ENCODE measurements at places on chromosomes 3 and 15.

DNA sequence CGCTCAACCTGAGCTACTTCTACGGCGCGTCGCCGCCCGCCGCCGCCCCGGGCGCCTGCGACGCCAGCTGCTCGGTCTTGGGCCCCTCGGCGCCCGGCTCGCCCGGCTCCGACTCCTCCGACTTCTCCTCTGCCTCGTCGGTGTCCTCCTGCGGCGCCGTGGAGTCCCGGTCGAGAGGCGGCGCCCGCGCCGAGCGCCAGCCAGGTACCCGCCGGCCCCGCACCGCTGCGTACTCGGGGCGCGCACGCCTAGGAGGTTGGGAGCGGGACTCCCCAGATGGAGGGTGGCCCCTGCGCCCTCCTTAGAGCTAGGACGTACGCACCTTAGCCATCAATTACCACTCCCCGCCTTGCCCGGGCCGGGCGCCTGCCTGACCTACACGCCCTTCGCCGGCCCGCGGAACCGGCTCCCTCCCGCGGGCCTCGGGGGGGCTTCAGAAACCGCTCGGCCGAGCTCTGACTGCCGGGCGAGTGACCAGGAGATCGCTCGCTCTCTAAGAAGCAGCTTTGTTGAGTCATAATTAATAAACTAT is 466 bp downstream of the NFKBIZ start:
- no peaks in the 10 kb centered on the region for H3K27me3 ChIP-seq
- peaks cover 16% of the 10 kb centered on the region for H3K36me3 ChIP-seq
- H3K27ac ChIP-seq, result peak overlapping the region; percentile 100
- peak overlapping the region; percentile 94 for H3K4me3 ChIP-seq
- peak; percentile 54 for DNase-seq
- peaks cover 57% of the 10 kb centered on the region for H3K4me1 ChIP-seq

DNA sequence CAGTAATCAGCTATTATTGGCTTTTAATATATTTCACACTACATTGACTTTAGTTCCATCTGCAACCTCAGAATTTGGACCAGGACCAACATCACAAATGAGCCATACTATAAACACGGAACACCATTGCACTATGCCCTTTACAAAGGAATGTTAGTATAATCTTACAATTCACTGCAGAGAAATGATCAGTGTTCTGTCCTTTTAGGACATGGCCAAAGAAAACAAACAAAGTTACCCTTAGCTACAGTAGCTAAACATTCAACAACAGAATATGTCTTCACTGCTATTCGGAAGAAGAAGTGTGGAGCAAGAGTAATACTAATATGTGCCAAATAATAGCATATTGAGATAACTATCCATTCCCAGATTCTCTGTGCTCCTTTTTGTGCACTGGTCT is 90.4 kb downstream of the NAALADL2 start:
- no peaks in the 10 kb centered on the region for H3K4me1 ChIP-seq
- no peak for DNase-seq
- H3K4me3 ChIP-seq, result no peak overlapping the region
- no peaks in the 10 kb centered on the region for H3K27me3 ChIP-seq
- no peaks in the 10 kb centered on the region for H3K36me3 ChIP-seq

DNA sequence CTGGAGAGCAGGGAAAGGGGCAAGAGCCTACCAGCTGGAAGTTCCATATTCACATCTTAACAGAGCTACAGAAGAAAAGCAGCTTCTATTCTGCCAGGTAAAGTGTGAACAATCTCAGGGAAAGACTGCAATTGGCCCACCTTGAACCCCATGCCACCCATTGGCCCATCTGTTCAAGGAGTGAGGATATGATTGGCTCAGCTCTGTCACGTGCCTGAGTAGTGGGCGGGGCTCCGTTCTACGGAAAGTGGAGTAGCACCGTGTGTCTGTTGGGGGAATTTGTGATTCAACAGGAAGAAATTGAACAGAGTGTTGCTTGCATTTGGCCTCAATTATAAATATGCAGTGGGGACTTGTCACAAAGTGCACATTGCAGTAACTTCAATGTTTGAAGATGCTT is 81.8 kb downstream of the MINAR1 start:
- no peak overlapping the region for H3K4me3 ChIP-seq
- H3K36me3 ChIP-seq, result no peaks in the 10 kb centered on the region
- peaks cover 12% of the 10 kb centered on the region for H3K27me3 ChIP-seq
- H3K4me1 ChIP-seq, result no peaks in the 10 kb centered on the region
- no peak for DNase-seq
- no peak overlapping the region for H3K27ac ChIP-seq

GRCh38 chr15:29924750-29925149 is 102.5 kb upstream of the TJP1 start:
- H3K27ac ChIP-seq, result peak overlapping the region; percentile 36
- peaks cover 10% of the 10 kb centered on the region for H3K4me1 ChIP-seq
- H3K36me3 ChIP-seq, result no peaks in the 10 kb centered on the region
- no peak overlapping the region for H3K4me3 ChIP-seq

DNA sequence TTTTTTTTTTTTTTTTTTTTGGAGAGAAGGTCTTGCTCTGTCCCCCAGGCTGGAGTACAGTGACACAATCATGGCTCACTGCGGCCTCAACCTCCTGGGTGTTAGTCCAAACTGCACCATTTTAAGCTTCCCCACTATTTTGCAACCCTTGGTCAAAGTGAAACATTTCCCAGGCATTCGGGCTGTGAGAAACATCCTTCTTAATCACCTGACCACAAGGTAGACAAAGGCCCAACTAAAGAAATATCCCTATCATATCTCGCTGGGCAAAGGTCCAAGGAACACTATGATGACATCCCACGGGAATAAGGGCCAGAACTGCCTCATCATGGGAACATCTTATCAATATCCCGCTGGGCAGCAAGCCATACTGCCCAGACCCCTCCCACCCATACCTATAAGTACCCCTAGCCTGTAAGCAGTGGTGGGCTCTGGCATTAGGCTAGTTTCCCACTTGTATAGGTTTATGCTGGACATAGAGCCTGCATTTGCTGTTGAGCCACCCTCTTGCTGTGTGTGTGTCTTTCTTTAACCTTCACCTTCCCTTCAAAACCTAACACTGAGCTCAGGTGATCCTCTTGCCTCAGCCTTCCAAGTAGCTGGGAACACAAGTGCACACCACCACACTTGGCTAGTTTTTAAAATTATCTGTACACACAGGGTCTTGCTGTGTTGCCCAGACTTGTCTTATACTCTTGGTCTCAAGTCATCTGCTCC is 95.2 kb downstream of the SEMA5B start:
- H3K27ac ChIP-seq, result no peak overlapping the region
- no peaks in the 10 kb centered on the region for H3K36me3 ChIP-seq
- no peaks in the 10 kb centered on the region for H3K4me1 ChIP-seq
- H3K4me3 ChIP-seq, result no peak overlapping the region
- no peak for DNase-seq

DNA sequence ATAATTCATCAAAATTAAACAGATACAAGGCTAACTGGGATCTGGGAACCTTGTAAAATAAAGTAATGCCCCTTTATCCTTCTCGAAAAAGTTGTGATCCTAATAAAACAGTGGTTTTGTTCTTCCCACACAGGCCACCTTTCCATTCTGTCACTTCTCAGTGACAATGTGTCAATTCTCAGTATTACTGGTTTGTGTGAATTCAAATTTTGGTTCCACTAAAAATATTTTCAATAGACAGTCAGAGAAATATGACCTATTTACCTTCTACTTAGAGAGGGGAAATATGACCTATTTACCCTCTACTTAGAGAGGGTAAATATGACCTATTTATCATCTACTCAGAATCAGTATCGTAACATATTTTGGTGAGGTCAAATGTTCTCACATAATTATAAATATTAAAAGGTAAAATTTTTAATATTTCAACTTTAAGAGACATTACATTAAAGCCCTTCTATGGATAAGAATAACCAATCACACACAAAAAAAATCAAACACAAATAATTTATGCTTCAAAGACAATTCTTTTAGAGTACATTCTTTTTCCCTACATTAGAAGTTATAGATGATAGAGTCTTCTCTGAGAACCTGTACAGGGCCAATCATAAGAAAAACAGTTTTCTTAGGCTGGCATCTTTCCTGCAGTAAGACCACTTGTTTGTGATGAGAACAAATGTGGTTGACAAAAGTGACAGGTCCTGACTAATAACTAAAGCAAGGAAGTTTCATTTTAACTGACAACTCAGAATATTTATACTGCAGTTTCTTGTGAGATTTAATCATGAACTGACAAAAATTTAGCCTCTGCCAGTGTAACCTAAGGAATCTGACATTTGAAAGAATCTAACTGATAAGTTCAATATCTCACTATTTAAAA is 323.3 kb downstream of the DIPK2A start:
- no peaks in the 10 kb centered on the region for H3K36me3 ChIP-seq
- H3K4me3 ChIP-seq, result no peak overlapping the region
- no peak for DNase-seq
- no peaks in the 10 kb centered on the region for H3K4me1 ChIP-seq
- no peaks in the 10 kb centered on the region for H3K27me3 ChIP-seq

DNA sequence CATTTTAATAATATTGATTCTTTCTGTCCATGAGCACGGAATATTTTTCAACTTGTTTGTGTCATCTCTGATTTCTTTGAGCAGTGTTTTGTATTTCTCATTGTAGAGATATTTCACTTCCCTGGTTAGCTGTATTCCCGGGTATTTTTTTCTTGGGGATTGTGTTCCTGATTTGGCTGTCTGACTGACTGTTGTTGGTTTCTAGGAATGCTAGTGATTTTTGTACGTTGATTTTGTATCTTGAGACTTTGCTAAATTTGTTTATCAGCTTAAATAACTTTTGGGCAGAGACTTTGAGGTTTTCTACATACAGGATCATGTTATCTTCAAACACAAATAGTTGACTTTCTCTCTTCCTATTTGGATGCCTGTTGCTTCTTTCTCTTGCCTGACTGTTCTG is 418.8 kb upstream of the ALCAM start:
- H3K27me3 ChIP-seq, result no peaks in the 10 kb centered on the region
- H3K27ac ChIP-seq, result no peak overlapping the region
- H3K36me3 ChIP-seq, result no peaks in the 10 kb centered on the region
- H3K4me3 ChIP-seq, result no peak overlapping the region

DNA sequence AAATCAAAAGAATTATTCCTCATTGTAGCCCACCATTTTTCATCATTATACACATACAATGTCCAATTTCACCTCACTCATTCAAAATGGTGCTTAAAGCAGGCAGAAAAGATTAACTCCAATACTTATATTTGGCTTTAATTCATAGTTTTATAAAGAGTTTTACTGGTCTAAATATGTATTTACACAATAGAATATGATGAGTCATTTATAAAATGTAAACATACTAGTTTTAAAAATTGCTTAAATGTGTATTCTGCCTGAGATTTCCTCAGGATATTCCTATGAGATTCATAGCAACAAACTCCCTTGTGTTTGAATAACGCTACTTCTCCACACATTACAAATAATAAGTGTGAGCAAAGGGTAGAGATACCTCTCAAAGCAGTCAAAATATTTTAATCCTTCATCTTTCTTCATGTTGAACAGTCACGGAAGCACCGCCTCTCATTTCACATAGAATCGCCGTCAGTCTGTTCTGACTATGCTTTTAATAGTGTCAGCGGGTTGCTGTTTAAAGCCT is 75.7 kb upstream of the GBE1 start:
- H3K4me1 ChIP-seq, result no peaks in the 10 kb centered on the region

DNA sequence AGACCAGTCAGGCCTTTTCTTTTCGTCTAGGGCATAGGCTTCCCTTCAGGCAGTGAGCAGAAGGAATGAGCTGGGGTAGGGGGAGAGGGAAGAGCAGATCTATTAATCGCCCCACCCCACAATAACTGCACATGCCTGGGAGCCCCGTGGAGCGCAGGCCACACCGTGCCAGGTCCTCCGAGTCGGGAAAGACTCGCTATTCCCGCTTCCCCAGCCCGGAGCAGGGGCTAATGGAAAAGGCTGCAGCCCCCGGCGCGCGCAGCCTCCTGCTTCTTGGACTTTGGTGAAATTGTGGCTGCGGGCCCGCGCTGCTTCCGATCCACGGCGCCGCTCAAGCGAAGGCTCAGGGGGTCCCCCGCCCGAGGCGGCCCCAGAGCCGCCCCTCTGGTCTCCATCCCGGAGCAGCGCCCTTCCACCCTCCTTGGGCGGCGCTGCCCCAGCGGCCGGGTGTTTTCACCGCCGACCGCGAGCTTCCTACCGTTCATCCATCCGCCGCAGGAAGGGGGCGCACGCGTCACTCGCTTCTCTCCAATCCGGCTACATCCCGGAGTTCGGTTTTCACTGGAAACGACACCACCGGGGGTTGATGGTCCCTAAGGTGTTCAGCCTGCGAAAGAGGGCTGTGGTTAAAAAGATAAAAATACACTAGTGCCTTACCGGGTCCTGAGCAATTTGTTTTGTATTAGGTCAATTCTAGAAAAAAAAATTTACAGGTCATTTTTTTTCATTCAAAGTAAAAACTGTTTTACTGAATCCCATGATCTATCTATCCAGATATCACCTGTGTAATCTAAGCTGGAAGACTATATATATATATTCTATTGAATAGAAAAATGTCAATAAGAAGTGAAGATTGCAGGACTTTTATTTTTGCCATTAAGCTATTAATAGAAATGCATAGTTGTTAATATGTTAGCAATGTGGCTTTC is 4.4 kb upstream of the SYNM start:
- H3K27me3 ChIP-seq, result peaks cover 8% of the 10 kb centered on the region
- H3K4me1 ChIP-seq, result peaks cover 6% of the 10 kb centered on the region
- no peak overlapping the region for H3K27ac ChIP-seq
- H3K36me3 ChIP-seq, result no peaks in the 10 kb centered on the region

GRCh38 chr3:129356756-129357425 is 71.5 kb downstream of the EFCAB12 start:
- H3K4me3 ChIP-seq, result no peak overlapping the region
- DNase-seq, result no peak
- peaks cover 4% of the 10 kb centered on the region for H3K4me1 ChIP-seq

GRCh38 chr3:114624047-114624445 is 330.2 kb downstream of the TIGIT start:
- H3K4me1 ChIP-seq, result peaks cover 30% of the 10 kb centered on the region
- DNase-seq, result no peak
- no peaks in the 10 kb centered on the region for H3K27me3 ChIP-seq
- H3K4me3 ChIP-seq, result peak overlapping the region; percentile 30
- H3K27ac ChIP-seq, result peak overlapping the region; percentile 85

DNA sequence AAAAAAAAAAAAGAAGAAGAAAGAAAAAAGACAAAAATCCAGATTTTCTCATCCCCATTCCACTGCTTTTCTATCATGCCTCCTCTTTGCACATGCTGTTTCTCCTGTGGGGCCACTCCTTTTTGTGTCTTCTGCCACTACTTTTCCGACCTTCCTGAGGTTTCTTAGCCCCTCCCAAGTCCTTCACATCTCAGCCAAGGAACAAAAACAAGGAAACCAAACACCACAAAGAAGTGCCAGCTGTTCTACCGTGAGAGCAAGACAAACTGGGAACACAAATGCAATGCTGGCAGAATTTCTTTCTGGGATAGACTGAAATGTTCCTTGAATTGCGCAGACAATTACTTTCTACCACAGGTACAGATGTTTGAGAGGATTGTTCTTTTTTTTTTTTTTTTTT is 83.2 kb downstream of the MB21D2 start:
- no peaks in the 10 kb centered on the region for H3K36me3 ChIP-seq
- DNase-seq, result no peak
- H3K27me3 ChIP-seq, result no peaks in the 10 kb centered on the region

DNA sequence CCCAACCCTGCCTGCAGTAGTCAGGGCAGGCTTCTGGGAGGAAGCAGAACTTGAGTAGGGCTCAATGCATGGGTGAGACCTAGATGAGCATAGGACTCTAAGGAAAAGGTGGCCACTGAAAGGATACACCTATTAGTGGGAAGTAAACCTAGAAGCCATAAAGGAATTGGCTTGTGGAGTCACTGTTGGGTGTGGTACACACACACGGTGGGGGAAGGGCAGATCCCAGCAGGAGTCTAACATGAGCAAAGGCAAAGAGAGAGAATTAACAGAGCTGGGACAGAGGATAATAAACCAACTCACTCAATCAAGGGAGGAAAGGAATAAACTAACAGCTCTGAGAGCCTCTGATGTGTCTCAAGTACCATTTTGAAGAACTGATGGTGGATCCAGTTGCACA is 23.1 kb downstream of the DAPK2 start:
- H3K4me3 ChIP-seq, result no peak overlapping the region
- no peak overlapping the region for H3K27ac ChIP-seq
- no peaks in the 10 kb centered on the region for H3K36me3 ChIP-seq
- H3K27me3 ChIP-seq, result no peaks in the 10 kb centered on the region
- DNase-seq, result no peak
- peaks cover 33% of the 10 kb centered on the region for H3K4me1 ChIP-seq

Data from left lung (tissue), 14 donors.